ENCODE measurements at places on chromosomes 16 and 17.

- DNase-seq = no peak
Measured at GRCh38 chr16:86222547-86222946, 287.8 kb upstream of the FOXF1 start.

GRCh38 chr16:11356573-11357331 is 11.5 kb downstream of the RMI2 start:
- DNase-seq = no peak

GRCh38 chr17:57781386-57782061 is 36.4 kb upstream of the CCDC182 start:
- DNase-seq = no peak

- DNase-seq = no peak
Measured at GRCh38 chr17:75900691-75901533, 3.8 kb downstream of the MRPL38 start.

- no peak for DNase-seq
Measured at GRCh38 chr17:36885153-36885735, 52.0 kb upstream of the LHX1 start.

- no peak for DNase-seq
Measured at GRCh38 chr16:11793840-11794239, 3.2 kb downstream of the ZC3H7A start.

DNA sequence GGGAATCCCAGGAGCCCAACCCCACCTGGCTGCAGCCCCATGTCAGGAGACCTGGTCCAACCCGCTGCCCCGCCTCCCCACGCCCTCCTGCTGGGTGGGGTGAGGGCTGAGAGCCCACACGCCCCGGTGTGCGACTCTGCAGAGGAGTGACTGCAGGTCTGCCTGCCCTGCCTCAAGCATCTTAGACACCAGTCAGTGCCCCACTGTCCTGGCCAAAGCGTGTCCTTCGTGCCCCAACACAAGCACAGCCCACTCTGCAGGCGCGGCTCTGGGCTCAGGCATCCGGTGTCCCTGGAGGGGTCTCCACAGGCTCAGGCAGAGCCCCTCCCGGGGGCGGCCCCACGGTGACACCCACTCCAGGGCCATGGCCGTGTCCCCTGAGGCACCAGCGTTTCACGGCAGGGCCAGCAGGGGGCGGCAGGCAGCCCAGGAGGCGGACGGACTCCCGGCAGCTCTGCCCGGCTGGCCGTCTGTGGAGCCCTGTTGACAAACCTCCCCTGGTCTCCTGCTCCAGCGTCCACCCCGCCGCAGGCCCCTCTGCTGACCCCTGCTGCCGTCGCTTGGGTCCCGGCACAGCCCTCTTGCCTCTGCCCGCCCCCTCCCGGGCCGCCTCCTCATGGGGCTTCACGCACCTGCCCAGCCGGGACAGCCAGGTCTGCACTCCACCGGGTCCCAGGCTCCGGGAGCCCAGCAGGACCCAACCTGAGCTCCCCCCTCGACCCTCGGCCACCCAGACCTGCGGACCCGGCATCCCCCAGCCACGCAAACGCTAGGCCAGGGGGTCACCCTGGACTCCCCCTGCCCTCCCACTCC is 8.6 kb upstream of the UBE2I start:
- peak; percentile 48 for DNase-seq

GRCh38 chr17:57493625-57494024 is 237.3 kb downstream of the MSI2 start:
- DNase-seq = no peak

GRCh38 chr17:16877099-16877498 is 94.8 kb downstream of the TNFRSF13B start:
- no peak for DNase-seq

DNA sequence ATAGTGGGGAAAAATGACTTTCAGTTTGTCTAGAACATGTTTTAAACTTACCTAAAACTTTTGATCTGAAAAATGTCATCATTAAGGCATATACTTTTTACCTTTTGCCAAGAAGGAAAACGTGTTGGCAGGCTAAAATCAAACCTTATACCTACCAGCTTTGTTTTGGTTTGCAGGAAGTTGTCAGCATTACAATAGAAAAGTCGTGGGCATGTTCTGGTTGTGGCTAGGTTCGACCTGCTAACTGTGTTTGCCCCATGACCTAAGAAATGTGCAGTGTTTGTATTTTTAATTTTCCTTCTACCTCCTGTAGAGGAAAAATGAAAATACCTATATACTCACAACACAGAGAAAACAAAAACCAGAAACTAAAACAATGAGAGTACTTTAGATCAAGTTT is 13.0 kb downstream of the SKAP1 start:
- DNase-seq = no peak

DNA sequence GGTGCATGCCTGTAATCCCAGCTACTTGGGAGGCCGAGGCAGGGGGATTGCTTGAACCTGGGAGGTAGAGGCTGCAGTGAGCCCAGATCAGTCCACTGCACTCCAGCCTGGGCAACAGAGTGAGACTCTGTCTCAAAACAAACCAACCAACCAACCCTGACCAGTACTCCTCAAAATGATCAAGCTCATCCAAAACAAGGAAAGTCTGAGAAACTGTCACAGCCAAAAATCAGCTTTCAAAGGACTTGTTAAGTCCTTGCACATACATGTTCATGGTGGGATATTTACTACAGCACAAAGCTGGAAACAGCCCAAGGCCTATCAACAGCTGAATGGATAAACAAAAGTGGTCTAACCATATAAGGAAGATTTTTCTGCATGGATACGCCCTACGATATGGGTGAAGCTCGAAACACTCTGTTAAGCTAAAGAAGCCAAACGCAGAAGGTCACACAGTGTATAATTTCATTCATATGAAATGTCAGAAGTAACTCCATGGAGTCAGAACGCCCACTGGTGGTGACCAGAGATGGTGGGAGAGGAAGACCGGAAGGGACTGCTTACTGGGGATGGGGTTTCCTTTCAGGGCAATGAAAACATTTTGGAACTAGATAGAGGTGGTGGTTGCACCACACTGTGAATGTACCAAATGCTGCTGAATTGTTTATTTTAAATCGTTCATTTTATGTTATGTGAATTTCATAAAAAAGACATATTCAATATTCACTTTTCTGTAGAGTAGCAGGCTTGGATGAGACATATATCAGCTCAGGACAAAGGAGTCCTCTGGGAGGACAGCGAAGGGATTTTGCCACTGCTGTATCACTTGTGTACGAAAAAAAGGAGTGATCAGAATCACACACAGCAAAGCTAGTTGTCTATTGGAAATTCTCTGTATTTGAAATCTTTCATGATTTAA is 17.7 kb downstream of the CCL17 start:
- DNase-seq = no peak

DNA sequence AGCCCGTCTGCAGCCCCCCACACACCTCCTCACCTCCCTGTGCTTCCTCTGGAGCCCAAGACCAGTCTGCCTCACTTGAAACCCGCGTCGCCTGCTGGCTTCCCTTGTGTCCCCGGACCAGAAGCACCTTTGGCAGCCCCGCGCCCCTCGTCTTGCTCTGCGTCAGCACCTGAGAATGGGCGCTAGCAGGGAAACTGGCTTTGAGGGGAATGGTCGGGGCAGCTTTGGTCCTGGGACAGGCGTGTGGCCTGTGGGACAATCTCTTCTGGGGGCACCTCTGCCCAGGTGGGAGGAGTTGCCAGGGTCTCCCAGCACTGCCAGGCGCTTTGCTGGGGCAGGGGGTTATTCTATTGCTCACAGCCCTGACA is 3.6 kb upstream of the MAFG start:
- DNase-seq = no peak

DNA sequence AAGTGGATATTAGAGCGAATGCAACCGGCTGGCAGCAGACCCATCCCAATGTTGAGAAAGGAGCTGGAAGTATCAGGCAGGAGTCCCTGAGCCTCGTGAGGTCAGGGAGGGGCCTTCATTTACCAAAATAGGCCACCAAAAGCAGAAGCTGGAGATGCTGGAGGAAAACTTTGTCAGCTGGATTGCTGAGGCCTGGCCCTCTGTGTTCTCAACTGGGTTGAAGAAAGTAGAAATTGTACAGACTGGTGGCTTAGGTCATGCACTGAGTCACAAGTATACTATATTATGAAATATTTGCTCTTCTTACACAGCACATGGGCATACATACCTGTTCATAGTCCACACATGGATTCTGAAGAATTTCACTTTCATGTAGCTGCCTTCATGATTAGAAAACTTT is 23.2 kb upstream of the TEKT3 start:
- DNase-seq = no peak

DNA sequence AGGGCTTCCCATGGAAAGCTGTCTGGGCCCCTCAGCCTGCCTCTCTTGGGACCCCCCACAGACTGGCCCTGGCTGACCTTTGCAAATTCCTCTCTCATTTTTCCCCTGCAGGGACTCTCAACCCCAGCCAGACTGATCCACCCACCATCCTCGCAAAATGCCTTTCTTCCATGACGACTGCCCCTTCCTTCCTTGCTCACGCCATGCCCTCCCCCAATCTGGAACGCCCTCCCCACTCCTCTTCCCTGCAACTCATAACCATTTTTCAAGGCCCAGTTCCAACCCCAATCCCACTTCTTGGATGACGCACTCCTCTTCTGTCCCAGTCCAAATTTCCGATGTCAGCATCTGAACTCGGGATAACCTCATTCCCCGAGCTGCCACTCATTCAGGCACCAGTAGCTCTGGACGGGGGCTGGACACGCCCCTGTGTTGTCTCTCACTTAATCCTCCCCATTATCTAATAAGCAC is 1.3 kb upstream of the DNAI2 start:
- DNase-seq = no peak

GRCh38 chr17:80726558-80727408 is 182.1 kb downstream of the RPTOR start:
- no peak for DNase-seq

- no peak for DNase-seq
Measured at GRCh38 chr16:30882429-30883310, 11.2 kb downstream of the BCL7C start.

- no peak for DNase-seq
Measured at GRCh38 chr17:28178800-28179199, 136.3 kb downstream of the NLK start.

DNA sequence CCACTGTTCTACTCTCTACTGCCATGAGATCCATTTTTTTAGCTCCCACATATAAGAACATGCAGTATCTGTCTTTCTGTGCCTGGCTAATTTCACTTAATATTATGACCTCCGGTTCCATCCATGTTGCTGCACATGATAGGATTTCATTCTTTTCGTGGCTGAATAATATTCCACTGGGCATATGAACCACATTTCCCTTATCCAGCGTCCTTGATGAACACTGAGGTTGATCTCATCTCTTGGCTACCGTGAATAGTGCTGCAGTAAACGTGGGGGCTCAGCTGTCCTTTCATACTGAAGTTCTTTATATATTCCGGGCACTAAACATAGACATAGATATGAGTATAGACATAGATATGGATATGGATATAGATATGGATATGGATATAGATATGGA is 109.3 kb upstream of the TNRC6C start:
- DNase-seq = no peak

DNA sequence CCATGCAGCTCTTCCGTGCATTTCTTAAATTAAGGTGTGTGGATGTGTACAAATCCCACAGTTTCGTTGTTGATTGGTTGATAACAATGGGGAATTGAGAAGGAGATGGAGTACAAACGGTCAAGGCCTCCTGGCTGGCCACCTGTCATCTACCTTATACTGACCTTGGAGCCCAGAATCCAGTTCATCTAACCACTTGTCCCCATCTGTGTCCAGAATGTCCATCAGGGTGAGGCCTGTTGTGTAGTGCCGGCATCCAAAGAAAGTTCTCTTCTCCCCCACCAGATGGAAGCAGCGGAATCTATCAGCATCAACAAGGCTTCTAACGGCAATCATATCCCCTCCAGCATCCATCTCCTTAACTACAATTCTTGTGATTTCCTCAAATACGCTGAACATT is 1.5 kb downstream of the GSDMB start:
- DNase-seq = no peak

GRCh38 chr16:74446866-74447265 is 25.6 kb upstream of the CLEC18B start:
- DNase-seq = no peak

GRCh38 chr17:47843391-47843730 is 2.3 kb upstream of the SCRN2 start:
- DNase-seq = no peak

- DNase-seq = no peak
Measured at GRCh38 chr17:82963104-82963950, 116.1 kb upstream of the METRNL start.

DNA sequence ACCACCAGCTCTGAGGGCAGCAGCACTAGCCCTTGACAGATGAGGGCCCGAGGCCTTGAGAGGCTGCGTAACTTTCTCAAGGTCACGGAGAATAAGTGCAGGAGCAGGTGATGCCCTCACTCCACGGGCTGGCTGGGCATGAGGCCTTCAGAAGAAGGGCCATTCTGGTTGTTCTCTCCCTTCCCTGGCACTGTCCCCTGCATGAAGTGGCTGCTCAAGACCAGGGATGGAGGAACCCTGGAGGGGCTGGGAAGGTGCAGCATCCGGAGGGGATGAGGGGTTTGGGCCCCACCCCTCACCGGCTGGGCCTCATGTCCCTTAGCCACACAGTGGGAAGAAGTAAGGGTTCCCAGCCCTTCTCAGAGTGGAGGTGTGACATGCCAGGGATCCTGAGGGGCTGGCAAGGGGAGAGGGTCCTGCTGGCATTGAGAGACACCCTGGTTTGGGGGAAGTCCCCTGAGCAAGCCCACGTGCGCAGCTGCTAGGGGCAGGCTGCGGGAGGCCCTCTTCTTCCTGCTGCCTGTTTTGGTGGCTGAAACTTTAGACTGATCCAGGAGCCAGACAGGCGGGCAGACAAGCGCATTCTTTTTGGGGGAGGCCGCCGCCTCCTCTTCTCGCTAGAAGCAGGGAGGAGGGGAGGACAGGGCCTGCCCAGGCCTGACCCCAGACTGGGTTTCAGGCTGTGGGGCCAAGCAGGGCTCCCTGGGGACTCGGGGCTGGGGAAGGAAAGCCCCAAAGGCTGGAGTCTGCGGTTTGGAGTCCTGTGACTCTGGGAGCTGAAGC is 74.0 kb downstream of the N4BP1 start:
- no peak for DNase-seq

GRCh38 chr17:74130841-74131240 is 72.6 kb upstream of the RPL38 start:
- DNase-seq = no peak

DNA sequence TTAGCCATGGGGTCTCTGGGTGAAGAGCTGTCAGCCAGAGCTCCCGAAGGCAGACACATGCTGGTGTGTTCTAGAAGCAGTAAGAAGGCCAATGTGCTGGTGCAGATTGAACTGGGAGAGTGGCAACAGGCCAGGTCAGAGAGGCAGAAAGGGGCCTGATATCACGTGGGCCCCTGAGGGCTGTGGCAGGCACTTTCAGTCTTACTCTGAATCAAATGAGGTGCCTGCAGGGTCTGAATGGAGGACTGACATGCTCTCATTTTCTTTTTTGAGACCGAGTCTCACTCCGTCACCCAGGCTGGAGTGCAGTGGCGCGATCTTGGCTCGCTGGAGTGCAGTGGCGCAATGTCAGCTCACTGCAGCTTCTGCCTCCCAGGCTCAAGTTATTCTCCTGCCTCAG is 293.8 kb downstream of the ABCC12 start:
- DNase-seq = no peak

DNA sequence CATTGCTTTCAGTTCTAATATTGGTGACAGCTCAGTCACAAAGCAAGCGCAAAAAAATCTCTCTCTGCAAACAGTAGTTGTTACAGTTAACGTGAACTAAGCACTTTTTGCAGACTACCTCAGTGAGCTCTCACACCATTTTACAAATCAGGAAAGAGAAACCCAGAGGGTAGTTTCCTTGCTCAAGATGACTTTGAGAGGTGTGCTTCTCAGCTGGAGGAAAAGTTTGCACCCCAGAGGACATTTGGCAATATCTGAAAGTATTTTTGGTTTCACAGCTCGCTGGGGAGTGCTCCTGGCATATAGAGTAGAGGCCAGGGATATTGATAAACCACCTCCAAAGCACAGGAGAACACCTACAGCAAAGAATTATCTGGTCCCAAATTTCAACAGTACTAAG is 741.1 kb upstream of the EEF2KMT start:
- DNase-seq = no peak
